Prostate gland (tissue), 2 donors: ENCODE measurements at places on chromosomes 4 and X.
A peak's percentile ranks its signal among the peaks of the same experiment; 100 is the strongest.

DNA sequence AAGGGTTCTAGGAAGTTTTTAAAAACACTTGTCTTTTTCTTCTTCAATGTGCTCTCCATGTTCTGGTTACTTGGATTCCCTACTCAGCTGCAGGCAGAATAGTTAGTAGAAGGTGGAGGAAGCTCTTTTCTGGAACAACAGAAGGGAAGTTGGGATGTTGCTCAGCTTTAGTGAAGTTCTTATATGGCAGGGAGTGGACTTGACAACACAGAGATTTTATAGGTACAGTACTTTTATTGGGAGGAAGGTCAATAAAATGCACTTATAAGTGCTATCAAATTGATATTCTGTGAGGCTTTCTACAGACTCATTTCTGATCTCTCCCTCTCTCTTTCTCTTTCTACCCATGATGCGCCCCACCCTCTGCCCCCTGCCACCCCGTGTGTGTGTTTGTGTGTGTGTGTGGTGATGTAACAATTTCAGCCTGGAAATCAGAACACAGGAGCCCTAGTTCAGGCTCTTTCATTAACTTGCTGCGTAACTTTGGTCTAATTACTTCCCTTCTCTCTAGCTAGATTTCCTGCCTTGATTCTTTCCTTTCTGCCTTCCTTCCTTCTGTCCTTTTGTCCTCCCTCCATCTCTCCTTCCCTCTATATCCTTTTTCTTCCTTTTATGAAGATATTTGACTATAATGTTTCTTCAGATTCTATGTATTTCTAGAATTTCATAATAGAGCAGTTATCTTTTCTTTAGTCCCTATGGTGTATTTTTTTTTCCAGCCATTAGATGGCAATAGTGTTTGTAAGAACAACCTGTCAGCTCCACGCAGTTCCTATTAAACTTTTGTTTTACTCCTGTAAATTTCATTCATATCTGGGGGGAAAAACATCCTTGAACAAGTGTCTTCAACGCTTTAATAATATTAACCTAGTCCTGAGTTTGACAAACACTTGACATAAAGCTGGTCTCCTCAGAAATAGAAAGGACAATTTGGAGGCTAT is 37.1 kb downstream of the HEPH start:
- DNase-seq: no peak

DNA sequence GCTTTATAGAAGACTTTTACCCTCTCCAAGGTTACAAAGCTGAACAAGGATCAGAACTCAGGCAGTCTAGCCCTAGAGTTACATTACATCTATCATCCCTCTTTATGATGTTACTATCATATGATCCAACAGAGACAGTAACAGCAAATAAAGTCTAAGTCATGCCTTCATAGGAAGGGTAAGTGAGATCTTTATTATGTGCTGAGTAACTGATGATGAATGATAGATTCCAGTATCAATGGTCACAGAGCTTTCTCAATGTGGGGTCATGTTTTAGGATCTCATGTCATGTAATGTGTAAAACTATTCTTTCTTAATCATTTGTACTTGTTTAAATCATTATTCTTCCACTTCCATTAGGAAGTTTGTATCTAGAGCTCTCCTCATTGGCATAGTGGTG is 22.8 kb downstream of the ELOVL6 start:
- DNase-seq: no peak

- no peak for DNase-seq
These were observed 187.3 kb upstream of the LEF1 start for GRCh38 chr4:108355902-108356535.

DNA sequence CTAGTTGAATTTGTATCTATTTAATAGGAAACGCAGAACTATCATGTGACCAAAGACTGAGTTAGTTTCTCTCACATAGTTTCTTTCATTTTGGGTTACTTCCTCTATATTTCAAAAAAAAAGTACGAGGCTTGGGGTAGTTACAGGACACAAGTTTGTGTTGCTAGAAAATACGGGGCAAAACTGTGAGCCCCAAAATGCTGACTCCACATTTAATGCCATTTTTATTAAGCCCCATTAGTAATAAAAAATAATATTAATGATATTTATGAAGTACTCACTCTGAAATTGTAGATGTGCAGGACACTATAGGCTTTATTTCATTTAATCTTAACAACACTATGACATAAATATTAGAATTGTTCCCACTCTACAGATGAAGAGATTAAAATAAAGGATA is 268.6 kb downstream of the DTHD1 start:
- DNase-seq: no peak

- DNase-seq: no peak
These were observed 8.8 kb downstream of the ENPEP start for GRCh38 chr4:110484767-110485166.

- DNase-seq: no peak
These were observed 15.0 kb downstream of the BRCC3 start for GRCh38 chrX:155086202-155086840.

DNA sequence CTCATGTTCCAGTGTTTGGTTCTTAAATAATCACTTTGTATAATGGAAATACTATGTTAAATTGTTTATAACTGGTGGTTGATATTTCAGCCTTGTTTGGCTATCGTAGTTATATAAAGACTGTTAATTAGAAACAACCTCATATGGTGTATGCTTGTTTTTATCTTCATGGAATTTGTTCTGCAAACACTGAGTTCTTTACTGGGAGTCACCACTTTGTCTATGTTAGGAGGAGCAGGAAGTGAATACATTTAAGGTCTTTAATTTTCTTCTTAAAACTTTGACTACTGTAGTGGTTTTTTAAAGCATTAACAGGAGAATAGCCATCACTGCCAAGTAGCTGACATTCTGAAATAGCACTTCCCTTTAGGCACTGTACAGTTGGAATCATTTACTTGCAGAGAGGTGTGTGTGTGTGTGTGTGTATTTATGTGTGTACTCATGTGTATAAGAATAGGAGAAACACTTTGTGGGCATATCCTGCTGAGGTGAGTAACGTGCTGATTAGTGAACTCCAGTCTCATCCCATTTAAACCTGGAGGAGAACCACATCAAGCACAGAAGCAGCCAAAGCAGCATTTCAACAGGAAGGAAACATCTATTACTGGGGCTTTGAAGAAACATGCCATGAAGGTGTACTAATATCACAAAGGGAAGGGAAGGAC is 37.8 kb downstream of the TET2 start:
- no peak for DNase-seq

- no peak for DNase-seq
These were observed 216.8 kb downstream of the GRID2 start for GRCh38 chr4:92520563-92520962.

- DNase-seq: no peak
These were observed 161.6 kb upstream of the FRMPD4 start for GRCh38 chrX:11976663-11977062.

- DNase-seq: no peak
These were observed 207.5 kb downstream of the ANK2 start for GRCh38 chr4:113256946-113257345.

GRCh38 chr4:2073808-2074481 is 14.8 kb downstream of the NAT8L start:
- DNase-seq: no peak

- no peak for DNase-seq
These were observed 3.6 kb downstream of the APOO start for GRCh38 chrX:23904096-23904495.

DNA sequence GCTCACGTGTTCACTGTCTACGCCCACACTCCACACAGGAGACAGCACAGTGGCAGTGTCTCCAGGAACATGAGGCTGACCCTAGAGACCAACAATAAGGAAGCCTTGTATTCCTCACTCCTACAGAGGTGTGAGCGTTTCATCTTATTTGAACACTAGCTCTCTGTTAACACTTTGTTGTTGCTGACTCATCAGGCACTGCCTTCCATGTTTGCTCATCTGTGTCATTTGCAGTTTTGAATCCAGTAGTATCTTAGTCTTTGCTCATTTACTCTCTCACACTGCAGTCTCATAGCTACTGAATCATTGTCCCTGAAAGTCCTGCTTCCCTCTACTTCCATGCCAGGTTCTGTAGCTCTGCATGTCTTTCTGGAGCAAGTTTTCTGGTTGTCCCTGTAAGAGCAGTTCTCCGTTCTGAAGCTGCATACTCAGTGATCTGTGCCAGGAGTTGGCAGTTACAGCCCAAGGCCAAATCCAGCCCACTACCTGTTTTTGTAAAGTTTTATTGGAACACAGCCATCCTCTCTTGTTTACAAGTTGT is 80.3 kb upstream of the DCLK2 start:
- no peak for DNase-seq

GRCh38 chr4:13415068-13415785 is 68.9 kb downstream of the RAB28 start:
- no peak for DNase-seq

DNA sequence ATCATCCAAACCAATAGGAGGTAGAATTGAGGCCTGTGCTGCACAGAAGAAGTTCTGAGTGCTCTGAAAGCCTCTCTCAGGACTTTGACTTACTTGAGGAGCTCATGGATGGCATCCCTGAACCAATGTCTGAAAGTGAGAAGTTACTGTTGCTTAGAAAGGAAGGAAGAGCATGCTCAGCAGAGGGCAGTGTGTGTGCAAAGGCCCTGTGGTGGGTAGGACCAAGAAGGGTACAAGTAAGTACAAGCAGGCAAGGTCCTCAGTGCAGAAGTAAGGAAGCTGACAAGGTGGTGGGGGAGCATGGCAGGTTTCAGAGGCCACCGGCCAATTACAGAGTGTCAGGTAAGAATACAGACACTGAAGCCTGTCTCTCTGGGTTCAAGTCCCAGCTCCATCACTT is 31.4 kb upstream of the LGI2 start:
- DNase-seq: no peak

DNA sequence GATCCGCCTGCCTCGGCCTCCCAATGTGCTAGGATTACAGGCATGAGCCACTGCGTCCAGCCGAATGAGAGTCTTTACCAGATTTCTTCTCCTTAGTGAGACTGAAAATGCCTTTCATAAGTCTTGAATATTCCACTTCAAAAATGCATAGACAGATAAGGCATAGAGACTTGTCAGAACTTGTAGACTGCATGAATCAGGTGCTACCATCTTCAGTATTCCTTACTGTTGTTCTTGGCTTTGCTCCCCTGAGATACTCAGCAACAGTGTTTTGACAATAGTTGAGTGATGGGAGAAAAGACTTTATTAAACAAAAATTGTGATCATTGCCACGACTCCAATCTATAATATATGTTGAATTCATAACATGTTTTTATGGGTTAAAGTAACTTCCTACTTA is 11.0 kb downstream of the TKTL2 start:
- no peak for DNase-seq

- DNase-seq: no peak
These were observed 130.0 kb downstream of the ZAR1 start for GRCh38 chr4:48620093-48620492.

GRCh38 chrX:1430451-1430850 is 22.3 kb downstream of the ASMTL start:
- DNase-seq: no peak

GRCh38 chr4:155411546-155411945 is 34.8 kb upstream of the MAP9 start:
- no peak for DNase-seq

DNA sequence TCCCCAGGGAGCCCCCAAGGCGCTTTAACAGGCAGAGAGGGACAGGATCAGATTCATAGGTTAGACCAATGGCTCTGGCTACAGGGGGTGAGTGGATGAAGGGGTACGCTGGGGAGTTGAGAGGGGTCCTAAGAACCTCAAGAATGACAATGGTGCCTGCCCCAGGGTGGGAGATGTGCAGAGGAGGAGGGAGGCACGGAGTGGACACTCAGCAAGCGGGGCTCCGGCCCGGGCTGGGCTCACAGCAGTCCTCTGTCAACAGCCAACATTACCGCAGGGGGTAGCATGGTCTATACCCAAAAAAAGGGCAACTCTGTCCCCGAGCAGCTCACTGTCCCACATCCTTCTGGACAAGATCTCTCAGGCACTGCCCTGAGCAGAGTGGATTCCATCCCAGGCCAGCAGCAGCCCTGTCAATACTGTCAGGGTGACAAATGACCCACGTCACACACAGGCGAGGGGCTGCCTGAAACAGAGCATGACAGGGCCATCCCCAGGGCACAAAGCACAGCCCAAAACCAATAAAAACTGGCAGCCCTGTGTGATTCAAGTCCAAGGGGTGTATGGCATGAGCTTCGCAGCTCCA is 47.7 kb upstream of the PPP2R2C start:
- no peak for DNase-seq

GRCh38 chrX:141732031-141732430 is 33.5 kb upstream of the SPANXD start:
- no peak for DNase-seq

- DNase-seq: no peak
These were observed at the start of gene ZFP42 for GRCh38 chr4:187995322-187996207. ZFP42 (plus strand) TSS chr4:187995771; CDS start chr4:188002808, 7,037 bp downstream.

DNA sequence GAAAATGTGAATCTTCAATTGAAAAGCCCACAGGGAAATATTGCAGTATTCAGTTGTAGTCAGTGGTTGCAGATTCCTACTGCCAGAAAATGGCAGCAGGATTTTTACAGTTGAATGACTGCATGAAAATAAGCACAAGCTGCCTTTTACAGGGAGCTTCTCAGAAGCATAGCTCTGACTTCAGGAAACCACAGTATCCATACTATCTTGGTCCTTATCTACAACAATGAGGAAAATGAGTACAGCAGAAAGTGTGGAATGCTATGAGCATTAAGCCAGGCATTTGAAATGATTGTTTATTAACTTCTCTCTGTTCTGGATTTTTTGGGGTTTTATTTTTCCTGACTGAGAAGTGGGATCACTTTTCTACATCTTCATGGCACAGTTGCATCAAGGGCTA is 34.6 kb upstream of the PRRG1 start:
- no peak for DNase-seq

DNA sequence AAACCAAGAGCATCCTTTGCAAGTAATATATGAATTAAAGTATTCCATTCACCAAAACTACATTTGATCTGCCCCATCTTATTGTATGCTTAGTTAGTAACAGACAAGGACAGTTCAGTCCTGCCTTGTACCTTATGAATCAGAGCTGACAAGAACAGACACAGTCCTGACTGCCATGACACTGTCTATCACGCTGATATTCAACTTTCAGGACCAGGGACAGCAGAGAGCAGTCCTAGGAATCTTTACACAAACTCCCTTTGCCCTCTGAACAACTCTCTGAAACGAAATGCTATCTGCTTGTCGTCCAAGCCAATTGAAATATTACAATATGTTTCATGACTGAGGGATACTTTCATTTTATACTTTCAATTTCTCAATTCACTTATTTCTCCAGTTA is 268.6 kb upstream of the VCX start:
- DNase-seq: no peak

DNA sequence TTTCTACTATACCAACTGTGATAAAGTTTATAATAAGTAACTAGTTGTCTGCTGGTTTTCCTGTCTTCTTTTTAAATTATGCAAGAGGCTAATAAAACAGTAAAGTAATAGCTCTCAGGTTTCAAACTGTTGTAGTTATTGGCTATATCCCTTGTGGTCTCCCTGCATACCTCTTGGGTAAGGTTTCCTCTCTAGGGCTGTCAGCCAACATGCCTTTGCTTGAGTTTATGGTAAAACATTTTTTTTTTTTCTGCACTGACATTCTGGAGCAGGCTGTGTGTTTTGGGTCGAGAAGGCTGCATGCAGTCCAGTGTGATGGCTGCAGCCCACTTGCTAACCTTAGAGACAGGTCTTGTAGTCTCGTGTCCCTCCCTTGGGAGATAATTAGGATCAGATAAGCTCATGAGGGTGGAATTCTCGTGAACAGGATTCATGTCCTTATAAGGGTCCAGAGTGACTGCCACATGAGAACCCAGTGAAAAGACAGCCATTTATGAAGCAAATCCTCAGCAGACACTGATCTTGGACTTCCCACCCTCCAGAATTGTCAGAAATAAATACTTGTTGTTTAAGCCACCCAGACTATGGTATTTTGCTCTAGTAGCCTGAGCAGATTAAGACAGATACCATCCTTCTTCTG is 831.2 kb downstream of the CCSER1 start:
- peak; percentile 36 for DNase-seq
